ENCODE measurements at places on chromosomes 7 and 10.

DNA sequence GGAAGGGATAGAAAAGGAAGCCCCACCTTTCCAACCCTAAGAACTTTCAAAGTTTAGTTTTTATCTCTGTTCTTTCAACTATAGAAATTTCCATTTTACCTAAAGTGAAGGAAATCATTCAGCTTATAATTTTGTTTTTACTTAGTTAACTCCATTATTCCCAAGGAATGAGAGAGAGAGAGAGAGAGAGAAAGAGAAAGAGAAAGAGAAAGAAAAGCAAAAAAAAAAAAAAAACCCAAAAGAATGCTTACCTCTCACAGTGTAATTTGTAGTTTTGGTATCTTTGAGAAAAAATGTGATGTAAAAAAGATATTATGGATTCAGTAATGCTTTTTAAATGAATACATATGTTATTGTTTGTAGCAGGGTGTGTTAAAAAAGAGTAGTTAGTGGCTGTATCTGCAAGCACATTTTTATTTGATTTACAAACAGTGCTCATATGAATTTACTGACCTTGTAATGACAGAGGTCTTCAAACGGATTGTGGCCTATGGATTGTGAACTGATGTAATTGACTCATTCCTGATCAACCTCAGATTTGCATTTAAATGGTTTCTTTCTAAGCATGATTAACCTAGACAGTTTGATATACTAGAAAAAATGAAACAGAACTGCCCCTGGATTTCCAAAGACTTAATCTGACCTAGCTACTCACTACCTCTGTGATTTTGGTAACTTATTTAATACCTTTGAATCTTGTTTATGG is 64.9 kb downstream of the LCOR start:
- peak; percentile 22 for DNase-seq

DNA sequence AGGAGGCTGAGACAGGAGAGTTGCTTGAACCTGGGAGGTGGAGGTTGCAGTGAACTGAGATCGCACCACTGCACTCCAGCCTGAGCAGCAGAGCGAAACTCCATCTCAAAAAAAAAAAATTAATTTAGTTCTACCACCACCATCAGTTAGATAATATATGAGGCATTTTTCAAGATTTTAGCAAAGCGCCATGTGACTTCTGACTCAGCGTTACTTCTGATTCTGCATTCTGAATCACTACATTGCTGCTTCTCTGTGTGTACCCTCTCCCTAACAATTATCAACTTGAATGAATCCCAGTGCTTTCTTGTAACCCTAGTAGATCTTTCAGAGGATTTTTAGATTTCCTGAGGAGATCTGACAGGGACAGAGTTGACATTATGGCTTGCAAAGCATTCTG is 176.8 kb upstream of the SORCS1 start:
- no peak for DNase-seq

DNA sequence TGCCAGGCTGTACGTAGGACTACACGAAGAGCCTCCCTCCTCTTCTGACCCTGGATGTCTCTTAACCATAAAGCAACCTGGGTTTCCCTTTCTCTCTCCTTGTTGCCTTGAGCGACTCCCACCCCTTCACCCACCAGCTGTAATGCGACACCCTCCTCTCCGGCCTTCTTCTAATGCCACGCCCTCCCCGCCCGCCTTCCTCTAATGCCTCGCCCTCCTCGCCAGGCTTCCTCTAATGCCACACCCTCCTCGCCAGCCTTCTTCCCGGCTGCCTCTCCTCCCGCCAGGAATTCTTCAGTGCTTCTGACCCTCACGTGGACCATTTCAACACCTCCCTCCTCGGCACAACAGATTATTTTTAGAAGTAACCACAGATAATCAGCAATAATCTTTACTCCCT is 348.5 kb upstream of the SHH start:
- DNase-seq: no peak

GRCh38 chr7:133609806-133610205 is 356.9 kb downstream of the EXOC4 start:
- DNase-seq: no peak

- DNase-seq: no peak
Observed at GRCh38 chr10:48411510-48411909, 105.0 kb downstream of the MAPK8 start.

GRCh38 chr10:131199646-131200045 is 111.9 kb downstream of the TCERG1L start:
- no peak for DNase-seq

DNA sequence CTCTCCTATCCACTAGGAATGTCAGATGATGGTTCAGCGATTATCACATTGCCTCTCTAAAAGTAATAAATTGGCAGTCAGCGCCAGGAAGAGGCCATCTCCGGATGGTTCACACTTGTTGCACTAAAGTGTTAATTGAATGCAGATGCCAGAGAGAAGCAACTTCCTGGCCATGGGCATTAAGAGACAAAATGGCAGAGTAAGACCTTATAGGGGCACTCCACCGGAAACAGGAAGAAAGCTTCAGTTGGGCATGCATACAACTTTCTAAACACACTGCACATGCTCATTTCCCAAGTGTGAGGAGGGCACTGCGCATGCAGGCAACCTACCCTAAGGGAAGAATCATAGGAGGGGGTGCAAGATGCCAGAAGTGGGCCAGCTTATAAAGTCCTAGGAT is 71.7 kb upstream of the AUTS2 start:
- DNase-seq: no peak

DNA sequence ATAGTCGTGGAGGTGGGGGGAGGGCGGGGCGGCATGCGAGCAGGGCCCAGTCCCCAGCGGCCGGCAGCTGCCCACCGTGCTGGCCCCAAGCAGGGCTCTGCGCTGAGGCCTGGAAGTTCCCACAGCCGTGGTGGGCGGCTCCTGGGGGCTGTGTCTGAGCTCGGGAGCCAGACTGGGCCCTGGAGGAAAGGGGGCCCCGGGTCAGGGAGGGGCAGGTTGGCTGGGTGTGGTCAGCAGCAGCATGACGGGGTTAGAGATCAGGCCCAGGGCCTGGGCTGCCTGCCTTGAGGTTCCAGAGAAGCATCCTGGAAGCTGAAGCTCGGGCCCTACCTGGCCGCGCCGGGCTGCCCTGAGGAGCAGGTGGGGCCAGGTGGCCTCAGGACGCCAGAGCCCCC is 22.1 kb downstream of the GET4 start:
- DNase-seq: no peak

- no peak for DNase-seq
Observed at GRCh38 chr7:45689011-45689796, 115.0 kb downstream of the ADCY1 start.

- DNase-seq: peak; percentile 90
Observed at GRCh38 chr7:151448261-151449252, 8.6 kb upstream of the CRYGN start.

- no peak for DNase-seq
Observed at GRCh38 chr10:127193125-127193524, 3.3 kb downstream of the INSYN2A start.

DNA sequence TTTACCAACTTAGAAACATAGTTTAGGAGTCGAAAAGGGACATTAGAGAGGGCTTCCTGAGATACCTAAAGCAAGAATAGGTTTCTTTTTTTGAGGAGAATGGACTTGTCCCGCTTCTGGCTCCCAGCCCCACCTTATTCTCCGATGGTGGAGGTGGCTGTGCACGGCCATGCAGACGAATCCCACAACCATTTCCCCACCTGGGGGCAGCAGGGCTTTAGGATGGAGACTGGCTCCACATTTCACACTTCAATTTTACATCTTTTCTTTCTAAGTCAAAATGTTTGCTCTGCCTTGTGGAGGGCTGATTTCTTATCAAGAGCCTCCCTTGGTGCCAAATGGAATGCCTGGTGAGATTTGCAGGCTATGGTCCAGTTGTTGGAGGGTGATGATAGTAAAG is 118.5 kb downstream of the GLRX3 start:
- peak; percentile 42 for DNase-seq

- no peak for DNase-seq
Observed at GRCh38 chr10:8416760-8417159, 362.3 kb downstream of the GATA3 start.

DNA sequence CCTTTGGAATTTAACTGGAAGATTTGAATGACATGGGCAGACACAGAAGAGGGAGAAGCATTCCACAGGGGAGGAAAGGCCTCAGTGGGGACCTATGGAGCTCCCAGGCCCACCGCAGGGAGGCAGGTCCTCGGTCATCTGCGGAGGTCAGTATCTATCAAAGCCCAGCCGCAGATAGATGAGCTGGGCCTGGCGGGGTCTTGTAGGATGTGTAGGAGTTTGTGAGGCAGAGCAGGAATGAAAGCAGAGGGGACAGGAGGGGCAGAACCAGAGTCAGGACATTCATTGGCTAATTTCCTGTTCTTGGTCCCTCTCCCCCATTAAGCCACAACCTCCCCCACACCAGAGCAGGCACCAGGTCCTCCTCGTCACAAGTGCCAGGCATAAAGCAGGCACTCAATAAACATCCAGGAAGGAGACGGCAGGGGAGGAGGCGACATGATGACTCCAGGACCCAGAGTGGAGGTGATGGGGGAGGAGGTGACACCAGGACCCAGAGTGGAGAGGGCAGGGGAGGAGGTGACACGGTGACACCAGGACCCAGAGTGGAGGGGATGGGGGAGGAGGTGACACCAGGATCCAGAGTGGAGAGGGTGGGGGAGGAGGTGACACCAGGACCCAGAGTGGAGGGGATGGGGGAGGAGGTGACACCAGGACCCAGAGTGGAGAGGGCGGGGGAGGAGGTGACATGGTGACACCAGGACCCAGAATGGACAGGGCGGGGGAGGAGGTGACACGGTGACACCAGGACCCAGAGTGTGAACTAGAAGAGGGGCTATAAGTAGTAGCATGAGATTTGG is 83.7 kb upstream of the PDGFA start:
- DNase-seq: no peak

DNA sequence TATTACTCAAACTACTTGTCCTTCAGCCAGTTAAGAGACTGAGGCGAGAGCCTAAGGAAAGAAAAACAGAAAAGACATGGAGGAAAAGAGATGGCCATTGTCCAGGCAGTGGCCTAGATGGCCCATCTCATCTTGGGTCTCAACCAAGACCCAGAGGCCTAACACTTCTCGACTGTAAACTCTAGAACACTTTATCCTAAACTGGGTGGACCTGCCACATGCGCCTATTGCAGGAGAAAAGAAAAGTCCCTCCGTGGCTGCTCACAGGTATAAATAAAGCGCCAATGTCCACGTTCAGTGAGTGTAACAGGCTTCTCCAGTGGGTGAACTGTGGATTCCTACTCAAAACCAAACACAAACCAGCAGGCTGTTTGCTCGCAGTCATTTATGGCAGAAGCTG is 92.7 kb upstream of the DDC start:
- no peak for DNase-seq

GRCh38 chr7:156999958-157000726 is 10.3 kb downstream of the MNX1 start:
- peak; percentile 66 for DNase-seq

- DNase-seq: no peak
Observed at GRCh38 chr10:71131096-71131495, 81.3 kb upstream of the UNC5B start.

DNA sequence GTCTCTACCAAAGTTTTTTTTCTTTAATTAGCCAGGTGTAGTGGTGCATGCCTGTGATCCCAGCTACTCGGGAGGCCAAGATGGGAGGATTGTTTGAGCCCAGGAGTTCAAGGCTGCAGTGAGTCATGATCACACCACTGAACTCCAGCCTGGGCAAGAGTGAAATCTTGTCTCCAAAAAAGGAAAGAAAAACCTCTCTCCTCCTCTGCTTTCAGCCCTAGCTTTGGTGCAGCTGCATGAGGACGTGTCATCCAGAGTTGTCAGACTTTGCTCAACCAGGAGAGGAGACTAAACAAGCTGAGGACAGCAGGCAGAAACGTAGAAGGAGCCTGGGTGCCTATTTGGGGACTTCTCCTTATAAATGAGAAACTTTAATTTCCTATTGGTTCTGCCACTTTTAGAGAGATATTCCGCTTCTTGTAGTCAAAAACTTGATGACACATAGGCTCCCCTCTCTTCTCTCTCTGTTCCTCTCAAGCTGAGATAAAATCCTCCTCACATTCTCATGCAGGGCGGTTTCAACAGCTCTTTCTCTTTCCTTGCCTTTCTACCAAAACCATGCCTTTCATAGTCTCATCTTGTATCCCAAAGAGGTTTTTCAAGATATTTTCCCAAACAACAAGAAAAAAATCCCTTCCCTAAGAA is 205.4 kb downstream of the ARHGAP12 start:
- no peak for DNase-seq

DNA sequence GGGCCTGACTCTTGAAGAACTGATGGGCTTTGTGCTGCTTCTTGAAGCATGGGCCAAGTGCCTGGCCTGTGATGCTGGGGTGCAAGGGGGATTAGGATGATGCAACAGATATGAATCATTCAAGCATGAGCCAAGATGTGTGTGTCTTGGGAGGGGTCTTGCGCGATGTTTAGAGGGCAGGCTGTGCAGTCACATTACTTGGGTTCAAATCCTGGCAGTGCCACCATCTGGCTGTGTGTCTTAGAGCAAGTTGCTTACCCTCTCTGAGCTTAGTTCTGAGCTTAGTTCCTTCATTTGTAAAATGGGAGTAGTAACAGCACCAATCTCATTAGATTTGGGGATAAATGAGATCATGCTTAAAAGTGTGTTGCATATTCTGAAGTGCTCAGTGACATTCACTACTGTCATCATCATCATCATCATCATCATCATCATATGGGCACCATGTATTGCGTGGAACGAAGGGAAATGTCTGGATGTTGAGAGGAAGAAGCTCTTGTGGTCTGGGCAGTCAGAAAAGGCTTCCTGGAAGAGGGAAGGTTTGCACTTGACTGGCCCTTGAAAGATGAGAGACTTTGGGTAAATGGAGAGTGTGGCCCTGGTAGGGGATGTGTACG is 9.3 kb downstream of the UNC5B start:
- peak; percentile 6 for DNase-seq

GRCh38 chr7:95886501-95887090 is 114.2 kb downstream of the DYNC1I1 start:
- DNase-seq: no peak

- DNase-seq: no peak
Observed at GRCh38 chr7:71560354-71560995, 428.5 kb downstream of the GALNT17 start.

GRCh38 chr7:3860932-3861331 is 559.9 kb downstream of the SDK1 start:
- DNase-seq: no peak

- no peak for DNase-seq
Observed at GRCh38 chr7:151394076-151395035, 15.5 kb downstream of the WDR86 start.

DNA sequence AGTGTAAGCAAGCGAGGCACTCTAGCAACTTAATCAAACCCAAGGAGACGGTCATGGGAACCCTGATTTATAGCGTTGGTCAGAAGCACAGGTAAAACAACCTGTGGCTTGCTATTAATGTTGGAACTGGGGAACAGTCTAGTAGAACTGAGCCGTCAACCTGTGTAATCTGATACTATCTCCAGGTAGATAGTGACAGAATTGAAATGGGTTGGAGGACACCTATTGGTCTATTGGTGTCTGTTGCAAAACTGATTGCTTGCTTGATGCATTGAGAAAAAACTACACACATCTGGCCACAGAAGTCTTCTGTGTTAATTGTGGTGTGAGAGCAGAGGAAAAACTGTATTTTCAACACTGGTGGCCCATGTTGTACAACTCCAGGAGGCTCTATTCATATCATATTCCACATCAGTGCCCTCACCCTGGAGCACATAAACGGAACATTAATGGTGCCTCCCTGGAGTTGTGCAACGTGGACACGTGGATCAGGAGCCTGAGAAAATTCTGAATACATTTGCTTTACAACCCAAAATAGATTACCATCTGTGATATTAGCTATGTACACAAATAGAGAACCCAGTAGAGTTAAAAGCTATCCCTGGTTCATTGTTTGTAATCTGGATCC is 112.2 kb downstream of the MYO3A start:
- DNase-seq: no peak

GRCh38 chr7:85928500-85928899 is 715.2 kb upstream of the GRM3 start:
- no peak for DNase-seq

Measured in GM13976 (cell line).